ENCODE measurements at places on chromosomes 1 and 21.

GRCh38 chr1:109984190-109984455 is 442 bp upstream of the AHCYL1 start:
- no peak for DNase-seq

DNA sequence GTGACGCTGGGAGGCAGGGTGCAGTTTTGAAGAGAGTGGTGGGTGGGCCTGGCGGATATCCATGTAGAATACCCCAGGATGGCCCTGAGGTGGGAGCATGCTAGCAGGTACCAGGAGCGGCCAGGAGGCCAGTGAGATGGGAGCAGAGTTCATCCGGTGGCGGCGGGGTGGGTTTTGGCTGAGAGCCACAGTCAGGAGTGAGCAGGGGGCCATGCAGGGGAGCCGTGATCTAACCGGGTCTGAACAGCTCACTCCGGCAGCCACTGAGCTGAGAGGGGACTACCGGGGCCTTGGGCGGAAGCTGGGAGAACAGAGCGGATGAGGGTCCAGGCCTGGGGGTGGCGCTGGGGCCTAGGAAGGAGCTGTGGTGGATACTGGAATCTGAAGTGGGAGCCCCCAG is 47.6 kb upstream of the LRP8 start:
- no peak for DNase-seq

DNA sequence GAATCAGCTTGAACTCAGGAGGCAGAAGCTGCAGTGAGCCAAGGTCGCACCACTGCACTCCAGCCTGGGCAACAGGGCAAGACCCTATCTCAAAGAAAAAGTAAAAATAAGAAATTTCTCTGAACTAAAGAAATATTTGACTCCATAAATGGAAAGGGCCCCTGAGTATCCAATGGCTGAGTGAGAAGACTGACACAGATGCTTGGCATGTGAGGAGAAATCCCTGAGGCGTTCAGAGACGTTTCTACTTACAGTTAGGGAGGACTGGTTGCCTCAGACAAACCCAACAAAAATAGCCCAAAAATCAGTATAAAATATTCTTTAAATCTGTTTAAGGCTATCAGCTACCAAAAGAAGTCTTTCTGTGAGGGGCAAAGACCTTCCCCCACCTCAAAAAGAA is 3.0 kb upstream of the SUMO3 start:
- DNase-seq = no peak

GRCh38 chr1:22387919-22388580 is 63.6 kb upstream of the ZBTB40 start:
- DNase-seq = no peak

DNA sequence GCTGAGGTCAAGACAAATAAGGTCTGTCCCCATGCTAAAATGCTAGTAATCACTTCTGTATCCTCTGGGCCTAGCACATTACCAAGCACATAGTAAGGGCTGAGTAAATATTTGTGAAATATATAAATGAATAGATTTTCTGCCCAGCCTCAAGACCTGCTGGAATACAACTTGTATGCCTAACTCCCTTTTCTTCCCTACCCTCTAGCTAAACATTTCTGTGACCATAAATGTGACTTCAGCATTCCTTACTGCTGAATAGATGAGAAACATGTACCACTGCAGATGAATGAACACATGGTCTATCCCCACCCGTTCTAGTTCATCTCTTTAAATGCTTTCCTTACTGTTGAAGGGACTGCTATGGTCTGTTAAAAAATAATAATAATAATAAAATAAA is 209.0 kb upstream of the HOOK1 start:
- DNase-seq = no peak

GRCh38 chr1:10806966-10807365 is 10.5 kb upstream of the CASZ1 start:
- no peak for DNase-seq

- no peak for DNase-seq
Observed at GRCh38 chr1:97164276-97164639, 442.7 kb downstream of the PTBP2 start.

GRCh38 chr1:31587720-31588423 is 11.6 kb downstream of the TINAGL1 start:
- DNase-seq = peak; percentile 33

GRCh38 chr1:174174461-174175329 is 15.4 kb downstream of the RABGAP1L start:
- no peak for DNase-seq

GRCh38 chr21:30102871-30103270 is 63.7 kb downstream of the CLDN17 start:
- DNase-seq = no peak

GRCh38 chr1:147586414-147586813 is 45.1 kb downstream of the BCL9 start:
- no peak for DNase-seq

GRCh38 chr1:75720325-75720724 is 4.2 kb upstream of the ACADM start:
- DNase-seq = no peak

DNA sequence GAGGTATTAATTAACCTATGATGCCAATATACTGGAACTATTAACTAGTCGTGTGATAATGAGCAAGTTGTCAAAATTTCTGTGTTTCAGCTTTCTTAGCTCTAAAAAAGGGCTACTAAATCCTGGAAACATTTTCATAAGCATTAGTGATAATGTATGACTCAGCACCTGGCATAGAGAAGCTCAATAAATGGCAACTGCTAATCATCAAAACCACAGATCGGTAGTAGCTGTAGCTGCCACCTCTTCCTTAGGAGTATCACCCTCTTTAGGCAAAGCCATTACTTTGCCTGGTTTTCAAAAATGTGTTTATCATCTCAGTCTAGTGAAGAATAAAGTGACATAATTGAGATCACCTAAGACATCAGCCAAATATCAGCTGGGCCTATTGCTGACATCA is 75.5 kb downstream of the TPR start:
- no peak for DNase-seq

DNA sequence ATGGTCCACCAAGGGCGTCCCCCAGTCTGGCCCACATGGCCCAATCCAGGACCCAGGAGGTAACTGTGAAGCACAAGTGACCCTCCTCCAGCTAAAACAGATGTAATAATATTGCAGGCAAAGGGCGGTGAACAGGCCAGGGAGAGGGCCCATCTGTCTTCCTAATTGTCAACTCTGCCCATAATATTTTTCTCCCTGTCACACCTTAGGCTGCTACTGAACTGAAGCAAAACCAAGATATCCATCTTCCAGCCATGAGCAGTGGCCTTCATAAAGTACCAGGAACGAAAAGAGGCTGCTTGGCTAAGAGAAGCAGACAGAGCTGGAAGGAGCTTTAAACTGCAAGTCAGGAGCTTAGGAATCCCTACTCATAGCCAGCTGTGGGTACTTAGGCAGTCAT is 3.1 kb downstream of the KANK4 start:
- no peak for DNase-seq

GRCh38 chr1:180925471-180926051 is 12.9 kb downstream of the KIAA1614 start:
- no peak for DNase-seq
